Stimulated activated CD4-positive, alpha-beta T cell treated with anti-CD3 and anti-CD28 coated beads, Interleukin-4, amount 100 ng/mL, for 4 hours (primary cell): ENCODE measurements at places on chromosomes 4 and X.

GRCh38 chrX:54808109-54808604 is 612 bp downstream of the MAGED2 start:
- peak; percentile 14 for DNase-seq

- no peak for DNase-seq
Measured at GRCh38 chrX:137573324-137574101, 7.6 kb downstream of the ZIC3 start.

- peak; percentile 87 for DNase-seq
Measured at GRCh38 chr4:184263910-184264732, 46.4 kb upstream of the ENPP6 start.

DNA sequence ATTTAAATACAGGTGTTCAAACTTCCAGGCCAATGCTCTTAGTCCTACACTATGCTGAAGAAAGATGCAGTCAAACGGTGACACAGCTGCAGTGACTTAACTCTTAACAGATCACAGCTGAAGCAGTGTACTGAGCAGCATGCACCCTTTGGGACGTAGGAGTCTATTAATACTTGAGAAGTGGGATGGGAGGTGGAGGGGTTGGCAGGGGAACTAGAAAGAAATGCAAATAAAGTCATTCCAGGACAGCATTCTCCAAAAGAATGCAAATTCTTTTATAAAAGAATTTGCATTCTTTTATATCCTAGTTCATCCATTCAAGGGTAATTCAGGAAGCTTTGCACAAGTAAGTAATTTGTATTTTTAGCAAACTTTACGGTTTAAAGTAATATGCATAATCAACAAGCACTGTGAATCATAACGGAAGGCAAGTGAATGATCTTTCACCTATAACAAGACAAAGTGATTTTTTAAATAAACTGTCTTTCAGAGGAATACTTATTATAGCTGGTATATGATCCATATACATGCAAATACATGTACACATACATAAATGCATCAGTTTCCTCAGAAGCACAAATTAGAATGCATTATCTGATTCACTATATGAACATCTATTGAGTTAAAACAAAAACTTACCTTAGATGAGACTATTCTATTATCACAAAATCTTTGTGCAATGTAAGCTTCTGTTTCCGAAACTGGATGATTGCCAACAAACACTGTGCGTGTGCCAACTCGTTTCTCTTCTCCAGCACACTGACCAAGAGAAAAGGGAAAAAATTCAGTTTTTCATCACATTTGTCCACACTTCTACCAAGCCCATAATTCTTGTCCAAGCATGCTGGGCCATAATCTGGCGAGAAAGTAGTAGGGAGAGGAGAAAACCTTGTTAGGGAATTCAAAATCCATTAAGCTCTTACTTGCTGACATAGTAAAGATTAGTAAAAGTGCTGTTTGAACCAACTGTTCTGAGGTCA is 106.5 kb downstream of the ATP11C start:
- no peak for DNase-seq

DNA sequence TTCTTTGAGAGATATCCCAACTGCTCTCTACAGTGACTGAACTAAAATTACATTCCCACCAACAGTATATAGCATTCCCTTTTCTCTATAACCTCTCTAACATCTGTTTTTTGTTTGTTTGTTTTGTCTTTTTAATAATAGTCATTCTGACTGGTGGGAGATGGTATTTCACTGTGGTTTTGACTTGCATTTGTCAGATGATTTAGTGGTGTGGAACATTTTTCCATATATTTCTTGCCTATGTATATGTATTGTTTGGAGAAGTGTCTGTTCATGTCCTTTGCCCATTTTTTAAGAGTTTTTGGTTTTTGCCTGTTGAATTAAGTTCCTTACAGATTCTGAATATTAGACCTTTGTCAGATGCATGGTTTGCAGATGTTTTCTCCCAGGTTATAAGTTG is 9.0 kb downstream of the USO1 start:
- no peak for DNase-seq

DNA sequence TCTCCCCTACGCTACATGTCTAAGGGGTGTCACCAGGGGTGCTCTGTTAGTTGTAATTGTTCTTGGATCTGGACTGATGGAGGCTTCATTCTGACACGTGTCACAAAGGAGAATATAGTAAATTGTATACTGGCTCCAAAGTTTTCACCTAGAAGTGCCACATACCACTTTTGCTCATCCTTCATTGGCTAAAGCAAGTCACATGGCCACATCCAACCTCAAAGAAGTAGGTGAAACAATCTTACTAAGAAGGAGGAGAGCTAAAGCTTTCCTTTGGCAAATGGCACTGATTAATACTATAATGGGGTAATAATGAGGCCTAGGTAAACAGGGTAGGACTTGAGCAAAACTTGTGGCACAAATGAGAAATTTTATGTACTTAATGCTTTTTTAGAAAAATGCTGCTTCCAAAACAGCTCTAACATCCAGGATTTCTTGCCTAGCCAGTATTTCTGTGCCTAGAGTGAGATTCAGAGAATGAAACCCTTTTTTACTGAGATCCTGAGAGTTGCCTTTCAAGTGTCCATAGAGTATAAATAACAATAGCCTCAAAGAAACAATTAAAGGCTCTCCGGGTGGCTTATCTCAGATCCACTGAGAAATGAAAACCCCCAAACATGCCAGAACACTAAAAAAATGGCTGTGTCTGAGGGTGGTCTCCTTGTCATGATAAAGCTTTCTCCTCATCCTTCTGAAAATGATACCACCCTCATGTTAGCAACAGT is 34.7 kb downstream of the NHS start:
- no peak for DNase-seq

DNA sequence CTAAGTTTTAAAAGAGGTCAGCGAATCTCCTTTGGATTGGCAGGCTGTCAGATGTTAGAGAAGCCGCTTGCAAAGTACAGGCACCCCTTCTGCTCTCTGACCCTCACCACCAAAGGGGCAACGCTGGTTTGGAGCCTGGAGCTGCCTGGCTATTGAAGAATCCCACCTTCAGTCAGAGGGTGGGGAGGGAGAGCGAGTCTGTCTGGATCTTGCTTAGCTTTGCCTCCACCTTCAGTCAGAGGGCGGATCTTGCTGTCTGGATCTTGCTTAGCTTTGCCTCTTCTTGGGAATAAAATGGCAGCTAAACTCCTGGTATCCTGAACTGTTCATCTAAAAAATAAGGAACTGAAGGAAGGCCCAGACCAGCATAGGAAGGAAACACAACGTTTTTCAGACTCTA is 7.3 kb downstream of the CCDC110 start:
- no peak for DNase-seq

DNA sequence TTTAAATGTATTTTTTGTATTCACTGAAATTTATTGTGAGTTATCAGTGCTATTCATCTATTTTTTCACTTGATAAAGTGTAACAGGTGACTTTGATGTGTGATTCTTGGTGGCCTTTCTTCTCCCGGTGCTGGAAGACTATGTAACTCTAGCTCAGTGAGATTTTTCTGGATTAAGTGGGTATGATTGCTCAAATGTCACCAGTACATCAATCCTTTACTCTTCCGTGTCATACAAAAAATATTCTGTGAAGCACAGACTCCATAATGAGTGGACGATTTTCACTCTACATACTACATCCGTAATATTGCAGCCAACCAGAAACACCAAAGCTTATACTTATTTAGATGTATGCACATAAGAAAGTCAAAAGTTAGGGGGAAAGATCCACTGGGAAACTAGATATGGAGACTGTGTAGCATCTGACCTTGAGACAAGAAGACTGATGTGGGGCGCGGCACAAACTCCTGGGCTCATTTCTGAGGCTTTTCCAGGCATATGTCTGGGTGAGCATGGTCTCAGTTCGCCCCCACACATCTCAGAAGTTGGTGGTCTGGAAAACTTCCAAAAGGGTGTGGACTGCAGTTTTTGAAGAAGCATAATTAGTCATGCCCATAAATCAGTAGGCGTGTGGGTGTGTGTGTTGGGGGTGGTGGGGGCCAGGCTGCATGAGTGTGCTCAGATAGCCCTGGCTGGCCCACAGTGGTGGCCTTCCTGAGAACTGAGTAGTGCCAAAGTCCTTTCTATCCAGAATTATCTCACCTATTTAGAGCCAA is 53.9 kb upstream of the TENM3 start:
- DNase-seq: no peak

- DNase-seq: peak; percentile 37
Measured at GRCh38 chr4:6916587-6917460, 7.2 kb downstream of the TBC1D14 start.

- no peak for DNase-seq
Measured at GRCh38 chrX:57241967-57242366, 44.5 kb upstream of the FAAH2 start.

DNA sequence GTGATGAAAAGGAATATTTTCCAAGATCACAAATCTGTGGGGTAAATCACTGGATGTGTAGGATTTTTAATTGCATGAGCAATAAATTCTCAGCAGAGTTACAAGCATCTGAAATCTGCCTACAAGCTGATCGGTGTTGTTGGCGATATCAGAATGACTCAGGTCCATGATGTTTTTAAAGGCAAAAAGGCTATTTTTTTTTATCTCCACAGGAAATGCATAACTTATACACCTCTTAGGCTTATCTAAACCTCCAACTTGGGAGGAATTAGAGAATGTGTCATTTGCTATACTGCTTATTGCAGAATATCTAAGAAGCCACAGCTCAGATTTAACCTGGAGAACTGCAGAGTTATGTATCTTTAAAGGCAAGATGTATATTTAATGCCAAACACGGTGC is 61.6 kb downstream of the KIT start:
- no peak for DNase-seq

DNA sequence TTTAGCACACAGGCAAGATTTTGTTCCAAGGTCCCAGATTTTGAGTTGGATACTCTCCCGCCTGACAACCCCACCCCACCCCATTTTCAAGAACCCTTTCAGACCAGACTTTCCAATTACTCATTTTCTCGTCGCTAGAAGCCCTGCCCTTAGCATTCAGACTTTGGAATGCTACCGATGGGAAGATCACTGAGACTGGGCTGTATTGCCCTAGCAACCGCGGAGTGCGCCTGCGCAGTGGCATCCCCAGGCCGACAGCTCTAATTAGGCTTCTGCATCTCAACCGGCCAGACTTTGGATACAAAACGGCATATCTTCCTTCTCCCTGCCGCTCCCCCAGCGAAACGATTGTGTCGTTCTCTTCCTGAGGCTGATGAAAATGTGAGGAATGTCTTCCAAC is 3.4 kb downstream of the MAGEE2 start:
- DNase-seq: no peak

DNA sequence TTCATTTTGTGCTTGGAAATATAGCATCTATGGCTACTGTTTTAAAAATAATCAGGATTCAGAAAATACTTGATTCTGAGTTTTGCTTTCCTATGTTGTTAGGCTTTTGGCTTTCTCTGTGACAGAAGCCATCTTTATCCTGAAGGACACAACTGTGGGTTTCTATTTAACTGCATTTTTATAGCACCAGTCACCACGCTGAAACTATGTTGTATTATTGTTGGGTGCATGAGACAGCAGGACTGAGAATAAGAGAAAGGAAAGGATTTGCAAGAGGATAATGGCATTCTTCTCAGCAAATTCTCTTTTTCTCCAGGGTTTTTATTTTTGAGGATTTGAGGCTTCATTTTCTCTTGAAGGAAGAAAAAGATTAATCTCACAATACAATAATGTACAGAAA is 10.1 kb upstream of the NEUROG2 start:
- DNase-seq: no peak

- no peak for DNase-seq
Measured at GRCh38 chr4:99381588-99382175, 29.1 kb upstream of the ADH1C start.

DNA sequence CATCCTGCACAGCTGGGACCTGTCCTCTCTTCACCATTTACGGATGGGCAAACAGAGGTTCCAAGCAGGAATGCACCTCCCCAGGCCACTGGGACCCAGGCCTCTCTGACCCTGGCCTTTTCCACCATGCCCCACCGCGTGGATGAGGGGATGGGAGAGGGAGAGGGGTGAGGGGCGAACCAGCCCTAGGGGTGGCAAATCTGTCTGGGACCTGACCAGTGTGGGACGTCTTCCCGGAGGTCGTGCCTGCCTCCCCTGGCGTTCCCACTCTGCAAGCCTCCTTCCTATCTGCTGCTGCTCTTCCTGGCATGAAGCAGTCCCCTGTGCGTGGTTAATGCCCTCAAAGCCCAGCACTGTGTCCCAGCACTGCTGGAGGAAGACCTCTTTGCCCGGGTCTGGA is 35.9 kb downstream of the ABLIM2 start:
- no peak for DNase-seq

DNA sequence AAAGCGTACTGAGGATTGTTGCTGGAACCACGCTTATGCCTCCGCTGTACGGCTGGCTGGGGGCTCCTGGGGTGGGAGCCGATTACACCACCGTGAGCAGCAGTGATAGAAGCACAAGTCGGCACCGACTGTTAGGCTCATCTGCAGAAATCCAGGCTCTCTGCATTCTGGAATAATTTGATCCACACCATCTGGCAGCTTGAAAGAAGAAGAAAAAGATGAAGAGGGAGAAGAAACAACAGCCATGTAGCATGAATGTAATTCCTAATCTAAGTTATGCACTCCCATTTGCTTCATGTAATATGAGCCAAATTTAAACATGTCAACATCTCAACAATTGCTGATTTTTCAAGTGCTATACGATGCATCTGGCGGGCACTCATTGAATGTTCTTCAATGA is 84.6 kb upstream of the DHX15 start:
- no peak for DNase-seq

DNA sequence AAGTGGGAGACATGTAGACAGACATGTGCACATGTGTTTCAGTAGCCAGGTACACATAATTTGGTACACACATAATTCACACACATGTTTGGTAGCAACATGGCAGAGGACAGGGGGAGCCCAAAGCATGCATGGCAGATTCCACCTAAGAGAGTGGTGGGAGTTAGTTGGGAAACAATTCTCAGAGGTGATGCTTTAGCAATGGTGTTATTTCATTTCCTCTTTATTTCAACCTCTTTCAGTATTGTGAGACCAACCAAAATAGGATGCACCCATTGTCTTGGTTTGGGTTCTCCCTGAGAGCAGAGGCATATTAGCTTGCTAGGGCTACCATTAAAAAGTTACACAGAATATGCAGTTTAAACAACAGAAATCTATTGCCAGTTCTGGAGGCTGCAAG is 92.2 kb upstream of the ANXA3 start:
- no peak for DNase-seq

- DNase-seq: no peak
Measured at GRCh38 chr4:16026160-16026761, 57.6 kb downstream of the PROM1 start.
